ENCODE measurements at places on chromosomes 16 and 17. TPM values are rescaled to one million over a fixed set of nuclear protein-coding genes. Genes with fewer than 3 reads are reported as not detected.
A peak's percentile ranks its signal among the peaks of the same experiment; 100 is the strongest.

GRCh38 chr17:3799181-3799945 lies 1.6 kb downstream of the ITGAE start:
- H3K4me3 ChIP-seq = no peak overlapping the region
- H3K27ac ChIP-seq = no peak overlapping the region
- DNase-seq = no peak
- H3K4me1 ChIP-seq = no peaks in the 10 kb centered on the region

- no peaks in the 10 kb centered on the region for H3K27me3 ChIP-seq
- no peak overlapping the region for H3K4me3 ChIP-seq
- H3K4me1 ChIP-seq = no peaks in the 10 kb centered on the region
- no peaks in the 10 kb centered on the region for H3K36me3 ChIP-seq
- DNase-seq = no peak
- no peak overlapping the region for H3K27ac ChIP-seq
These were observed 10.0 kb upstream of the GAA start for GRCh38 chr17:80091376-80091775.

- H3K36me3 ChIP-seq = no peaks in the 10 kb centered on the region
- H3K27me3 ChIP-seq = peaks cover 7% of the 10 kb centered on the region
- H3K27ac ChIP-seq = peak overlapping the region; percentile 38
These were observed 4.6 kb upstream of the COL1A1 start for GRCh38 chr17:50205963-50206505.

- no peaks in the 10 kb centered on the region for H3K27me3 ChIP-seq
- DNase-seq = peak; percentile 78
- H3K27ac ChIP-seq = no peak overlapping the region
- no peaks in the 10 kb centered on the region for H3K36me3 ChIP-seq
- peak overlapping the region; percentile 10 for H3K4me3 ChIP-seq
These were observed 114.1 kb downstream of the PITPNC1 start for GRCh38 chr17:67491009-67491680.

DNA sequence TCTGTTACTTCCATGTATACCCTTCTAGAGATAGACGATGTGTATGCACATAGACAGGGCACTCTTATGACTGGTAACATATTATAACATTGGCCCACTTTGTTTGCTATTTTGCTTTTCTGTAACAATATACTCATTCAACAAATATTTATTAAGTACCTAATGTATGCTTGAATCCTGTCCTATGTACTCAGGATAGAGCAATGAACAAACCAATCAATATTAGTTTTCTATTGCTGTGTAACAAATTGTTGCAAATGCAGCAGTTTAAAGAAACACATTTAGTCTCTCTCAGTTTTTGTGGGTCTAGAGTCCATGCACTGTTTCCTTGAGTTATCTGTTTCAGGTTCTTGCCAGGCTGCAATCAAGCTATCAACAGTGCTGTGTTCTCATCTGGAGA lies 29.7 kb upstream of the TENT4B start:
- no peaks in the 10 kb centered on the region for H3K27me3 ChIP-seq
- no peak overlapping the region for H3K27ac ChIP-seq
- H3K36me3 ChIP-seq = no peaks in the 10 kb centered on the region
- no peak for DNase-seq
- no peaks in the 10 kb centered on the region for H3K4me1 ChIP-seq

DNA sequence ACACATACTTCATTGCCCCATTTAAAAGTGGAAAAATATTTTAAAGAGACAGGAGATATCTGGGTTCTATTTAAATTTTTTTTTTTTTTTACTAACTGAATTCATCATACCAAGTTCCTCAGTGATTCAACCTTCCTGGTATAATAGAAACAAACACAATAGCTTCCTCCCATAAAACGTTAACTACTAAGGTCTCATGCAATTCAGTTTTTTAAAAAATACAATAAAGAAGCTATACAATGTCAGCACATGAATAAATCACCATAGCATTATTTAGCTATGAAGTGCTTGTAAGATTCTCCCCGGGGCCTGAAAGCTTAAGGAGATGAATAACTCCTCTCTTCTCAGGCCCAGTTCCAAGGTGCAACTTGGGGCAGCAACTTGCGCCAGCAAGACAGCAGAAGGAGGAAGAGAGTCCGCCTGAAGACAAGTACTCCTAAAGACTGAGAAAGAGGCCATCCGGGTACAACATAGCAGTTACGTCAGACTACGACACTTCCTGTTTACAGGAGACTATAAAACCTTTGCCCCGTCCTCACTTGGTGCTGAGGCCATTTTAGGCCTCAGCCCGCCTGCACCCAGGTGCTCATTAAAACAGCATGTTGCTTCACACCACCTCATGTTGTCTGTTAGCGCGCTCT lies 81.5 kb downstream of the MYO1D start:
- no peak overlapping the region for H3K4me3 ChIP-seq
- no peaks in the 10 kb centered on the region for H3K27me3 ChIP-seq
- no peak overlapping the region for H3K27ac ChIP-seq
- peaks cover 8% of the 10 kb centered on the region for H3K4me1 ChIP-seq
- H3K36me3 ChIP-seq = no peaks in the 10 kb centered on the region

GRCh38 chr17:78599419-78599818 lies 22.2 kb upstream of the DNAH17 start:
- no peak overlapping the region for H3K4me3 ChIP-seq
- no peaks in the 10 kb centered on the region for H3K27me3 ChIP-seq
- no peak for DNase-seq
- H3K4me1 ChIP-seq = no peaks in the 10 kb centered on the region
- no peaks in the 10 kb centered on the region for H3K36me3 ChIP-seq

GRCh38 chr16:28609631-28610594 lies at the start of gene SULT1A1:
TSS of gene SULT1A1 (minus strand) at chr16:28610044. CDS start at chr16:28608855, 1,189 bp downstream.
- H3K27ac ChIP-seq = peak within 1 kb of the TSS; percentile 76
- H3K4me3 ChIP-seq = peak within 1 kb of the TSS; percentile 4
- H3K36me3 ChIP-seq = peaks cover 4% of the 10 kb centered on the region
- DNase-seq = peak; percentile 97
- H3K27me3 ChIP-seq = no peaks in the 10 kb centered on the region
- H3K4me1 ChIP-seq = peaks cover 18% of the 10 kb centered on the region

- peaks cover 13% of the 10 kb centered on the region for H3K36me3 ChIP-seq
- H3K4me1 ChIP-seq = peaks cover 43% of the 10 kb centered on the region
- H3K27me3 ChIP-seq = no peaks in the 10 kb centered on the region
- peak overlapping the region; percentile 76 for H3K4me3 ChIP-seq
- peak; percentile 86 for DNase-seq
These were observed 1.9 kb downstream of the PMP22 start for GRCh38 chr17:15263206-15263579.

DNA sequence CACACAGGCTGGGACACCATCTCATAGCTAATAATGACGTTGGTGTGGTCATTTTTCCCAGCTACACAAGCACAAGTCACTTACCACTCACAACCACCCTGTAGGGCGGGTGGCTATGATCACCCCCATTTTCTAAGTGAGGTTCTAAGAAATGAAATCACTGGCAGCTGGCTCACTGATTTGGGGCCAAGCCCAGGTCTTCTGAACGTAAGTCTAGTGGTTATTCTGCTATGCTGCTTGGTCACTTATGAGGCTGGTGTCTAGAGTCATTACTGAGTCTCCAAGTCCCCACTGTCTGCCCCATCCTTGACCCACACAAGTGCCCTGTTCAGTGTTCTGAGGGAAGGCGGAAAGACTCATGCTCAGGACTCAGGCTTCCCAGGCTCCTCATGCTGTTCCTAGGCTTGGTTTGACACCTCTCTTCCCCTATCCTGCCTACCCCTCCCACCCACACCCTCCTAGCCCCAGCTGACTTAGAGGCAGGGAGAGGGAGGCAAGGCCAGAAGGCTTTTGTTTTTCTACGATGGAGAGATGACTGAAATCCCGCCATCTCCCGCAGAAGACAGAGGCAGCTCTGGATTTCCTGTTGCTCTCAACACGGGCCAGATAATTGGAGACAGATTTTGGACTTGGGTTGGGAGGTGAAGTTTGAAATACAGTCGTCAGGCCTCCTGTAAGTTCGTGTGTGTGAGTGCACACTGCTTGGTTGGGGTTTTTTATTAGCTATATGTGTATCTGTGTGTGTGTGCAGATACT lies 32.2 kb downstream of the FZD2 start:
- H3K27ac ChIP-seq = no peak overlapping the region
- H3K4me3 ChIP-seq = no peak overlapping the region
- no peaks in the 10 kb centered on the region for H3K36me3 ChIP-seq
- H3K27me3 ChIP-seq = no peaks in the 10 kb centered on the region
- no peaks in the 10 kb centered on the region for H3K4me1 ChIP-seq

DNA sequence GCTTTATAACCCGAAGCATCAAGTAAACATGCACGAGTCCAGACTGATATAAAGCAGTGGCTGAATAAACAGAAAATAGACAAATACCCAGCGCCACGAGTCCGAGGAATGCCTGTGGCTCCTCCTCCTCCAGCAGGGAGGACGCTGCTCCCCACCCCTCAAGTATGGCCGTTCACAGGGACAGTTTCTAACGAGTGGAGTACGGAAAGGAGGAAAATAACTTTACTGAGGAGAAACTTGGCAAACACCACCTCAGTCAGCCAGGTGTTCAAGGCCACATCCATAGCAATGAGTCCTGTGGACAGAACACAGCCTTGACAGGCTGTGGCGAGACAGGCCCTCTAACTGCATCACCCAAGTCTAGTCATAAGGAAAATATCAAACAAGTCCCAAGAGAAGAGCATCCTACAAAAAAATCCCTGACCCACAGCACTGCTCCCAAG lies 9.2 kb downstream of the ZDHHC7 start:
- peak overlapping the region; percentile 13 for H3K27ac ChIP-seq
- no peak overlapping the region for H3K4me3 ChIP-seq
- DNase-seq = no peak
- peaks cover 15% of the 10 kb centered on the region for H3K4me1 ChIP-seq

ZACN gene
- not detected for total RNA-seq

GUCY2D gene
- not detected for total RNA-seq

RNF222 gene
- total RNA-seq = not detected

CCL17 gene
- not detected for total RNA-seq

PPL gene
- total RNA-seq = 84.9 TPM

ARSG gene
- 9.1 TPM for total RNA-seq

ZNF205 gene
- 28.9 TPM for total RNA-seq

SNN gene
- total RNA-seq = 40.5 TPM

PPP1R27 gene
- not detected for total RNA-seq
